ENCODE measurements at places on chromosomes 6 and 20.

GRCh38 chr20:59007665-59008511, 834 bp upstream of the CTSZ start:
- DNase-seq = peak; percentile 83

DNA sequence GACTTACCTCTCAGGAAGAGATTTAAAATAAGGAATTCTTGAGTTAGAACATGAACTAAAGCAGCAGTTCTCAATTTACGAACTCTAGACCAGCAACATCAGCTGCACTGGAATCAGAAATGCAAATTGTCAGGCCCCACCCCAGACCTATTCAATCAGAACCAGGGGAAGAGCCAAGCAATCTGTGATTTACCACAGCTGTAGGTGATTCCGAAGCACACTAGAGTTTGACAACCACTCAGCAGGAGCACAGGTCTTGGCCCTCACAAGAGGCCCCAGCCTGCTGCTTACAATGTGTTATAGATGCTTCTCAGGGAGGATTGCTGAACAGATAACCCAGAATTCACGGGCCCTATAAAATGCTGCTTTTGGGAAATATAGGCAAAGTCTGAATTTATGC, 279.2 kb downstream of the PTPRK start:
- no peak for DNase-seq

DNA sequence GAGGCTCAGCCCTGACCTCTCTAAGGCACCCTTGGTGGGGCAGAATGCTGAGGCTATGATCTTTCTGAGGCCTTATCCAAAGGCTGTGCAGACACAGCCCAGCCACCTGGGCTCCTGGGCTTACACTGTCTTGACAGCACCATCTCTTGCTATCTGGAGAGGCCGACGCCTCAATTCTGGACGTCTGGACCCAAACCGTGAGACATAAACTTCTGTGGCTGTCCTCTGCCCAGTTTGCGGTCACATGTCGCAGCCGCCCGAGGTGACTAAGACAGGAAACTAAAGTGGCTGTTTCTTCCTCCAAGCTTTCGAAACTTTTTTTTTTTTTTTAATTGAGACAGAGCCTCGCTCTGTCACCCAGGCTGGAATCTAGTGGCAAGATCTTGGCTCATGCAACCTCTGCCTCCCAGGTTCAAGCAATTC, 49.3 kb downstream of the PRR18 start:
- DNase-seq = no peak

DNA sequence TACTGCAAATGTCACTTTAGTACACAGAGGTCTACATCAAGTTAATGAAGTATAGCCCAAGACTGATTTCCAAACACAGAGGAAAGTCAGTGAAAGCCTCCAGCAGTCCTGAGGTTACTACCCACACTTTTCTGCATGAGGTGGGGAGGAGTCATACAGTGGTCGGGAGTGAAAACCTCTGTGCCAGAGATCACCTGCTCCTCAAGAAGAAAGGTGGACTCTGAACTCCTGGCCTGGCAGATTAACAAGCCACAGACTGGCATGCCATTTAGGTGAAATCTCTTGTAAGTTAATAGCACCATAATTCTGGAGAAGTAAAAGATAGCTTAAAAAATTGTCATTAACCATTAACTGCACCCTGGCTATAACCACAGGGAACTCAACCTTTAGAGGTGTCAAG, 125.0 kb upstream of the LAMP5 start:
- DNase-seq = no peak

- DNase-seq = no peak
Observed at GRCh38 chr6:63765828-63766227, 130.2 kb downstream of the PHF3 start.

GRCh38 chr20:7703551-7703961, 236.7 kb downstream of the HAO1 start:
- no peak for DNase-seq

DNA sequence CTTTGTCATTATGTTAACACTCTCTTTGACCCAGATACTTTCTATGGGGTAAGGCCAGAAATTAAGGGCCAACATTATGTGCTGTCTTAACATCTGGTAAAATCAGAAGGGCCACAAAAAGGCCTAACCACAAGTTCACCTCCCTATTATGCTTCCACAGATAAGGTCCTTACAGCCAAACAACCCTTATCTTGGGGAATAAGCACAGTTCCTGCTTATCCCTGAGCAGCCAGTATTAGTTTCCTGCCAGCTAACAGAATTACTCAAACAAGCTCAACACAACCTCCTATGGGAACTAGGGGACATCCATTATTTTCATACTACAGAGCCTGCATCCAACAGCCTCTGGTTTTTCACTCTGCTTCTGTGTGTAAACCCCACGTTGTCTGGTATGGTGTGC, 724.8 kb downstream of the HACE1 start:
- no peak for DNase-seq

GRCh38 chr20:46252352-46253091, 55.8 kb downstream of the CDH22 start:
- no peak for DNase-seq

- DNase-seq = no peak
Observed at GRCh38 chr6:90859056-90859455, 272.2 kb upstream of the MAP3K7 start.

DNA sequence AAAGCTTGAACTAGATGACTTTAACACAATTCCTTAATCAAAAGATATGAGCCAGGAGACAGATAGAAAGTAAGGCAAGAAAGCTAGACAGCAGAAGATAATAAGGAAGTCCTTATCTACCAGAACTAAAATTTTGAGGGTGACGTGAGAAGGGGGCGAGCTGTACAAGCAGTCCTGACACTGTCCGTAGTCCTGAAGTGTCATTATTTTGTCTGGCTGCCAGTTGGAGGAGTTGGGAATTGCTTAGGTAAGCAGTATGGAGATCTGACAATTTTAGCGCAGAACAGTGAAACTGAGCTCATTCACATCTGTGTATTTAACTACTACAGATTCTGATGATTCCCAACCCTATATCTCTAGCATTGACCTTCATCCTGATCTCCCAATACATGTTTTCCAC, 25.8 kb upstream of the CEP85L start:
- DNase-seq = no peak

Data from NAMALWA (cell line).